Stimulated activated CD8-positive, alpha-beta memory T cell treated with anti-CD3 and anti-CD28 coated beads, Interleukin-15, amount 100 ng/mL, for 48 hours (primary cell): ENCODE measurements at places on chromosomes 13 and 19.

- DNase-seq: no peak
Measured at GRCh38 chr13:45707516-45708100, 5.5 kb downstream of the CBY2 start.

DNA sequence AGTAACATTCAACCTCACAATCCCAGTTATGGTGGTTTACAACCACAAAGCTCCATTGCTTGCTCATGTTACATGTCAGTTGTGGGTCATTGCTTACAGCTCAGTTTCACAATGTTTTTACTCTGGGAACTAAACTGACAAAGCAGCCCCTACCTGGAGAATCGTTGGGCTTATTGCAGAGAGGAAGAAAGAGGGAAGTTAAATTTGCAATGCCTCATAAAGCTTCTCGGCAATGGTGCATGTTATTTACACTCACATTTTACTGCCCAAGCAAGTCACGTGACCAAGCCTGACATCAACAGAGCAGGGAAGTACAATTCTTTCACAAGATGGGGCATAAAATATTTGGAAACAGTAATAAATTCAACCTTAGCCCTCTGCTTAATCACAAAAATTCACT is 441.6 kb downstream of the TDRD3 start:
- DNase-seq: no peak

DNA sequence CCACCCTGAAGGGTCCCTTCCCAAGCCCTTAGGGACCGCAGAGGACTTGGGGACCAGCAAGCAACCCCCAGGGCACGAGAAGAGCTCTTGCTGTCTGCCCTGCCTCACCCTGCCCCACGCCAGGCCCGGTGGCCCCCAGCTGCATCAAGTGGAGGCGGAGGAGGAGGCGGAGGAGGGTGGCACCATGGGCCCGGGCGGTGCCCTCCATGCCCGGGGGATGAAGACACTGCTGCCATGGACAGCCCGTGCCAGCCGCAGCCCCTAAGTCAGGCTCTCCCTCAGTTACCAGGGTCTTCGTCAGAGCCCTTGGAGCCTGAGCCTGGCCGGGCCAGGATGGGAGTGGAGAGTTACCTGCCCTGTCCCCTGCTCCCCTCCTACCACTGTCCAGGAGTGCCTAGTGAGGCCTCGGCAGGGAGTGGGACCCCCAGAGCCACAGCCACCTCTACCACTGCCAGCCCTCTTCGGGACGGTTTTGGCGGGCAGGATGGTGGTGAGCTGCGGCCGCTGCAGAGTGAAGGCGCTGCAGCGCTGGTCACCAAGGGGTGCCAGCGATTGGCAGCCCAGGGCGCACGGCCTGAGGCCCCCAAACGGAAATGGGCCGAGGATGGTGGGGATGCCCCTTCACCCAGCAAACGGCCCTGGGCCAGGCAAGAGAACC is 1.5 kb downstream of the EGLN2 start:
- DNase-seq: no peak

- no peak for DNase-seq
Measured at GRCh38 chr19:7968796-7969554, 25.5 kb upstream of the TIMM44 start.
